Stimulated activated naive B cell treated with anti-CD40 and anti-IgM and Interleukin-4, amounts not matched to agents 10 μg/mL and 1 μg/mL and 100 μg/mL, for 72 hours (primary cell): ENCODE measurements at places on chromosomes 2 and 18.

DNA sequence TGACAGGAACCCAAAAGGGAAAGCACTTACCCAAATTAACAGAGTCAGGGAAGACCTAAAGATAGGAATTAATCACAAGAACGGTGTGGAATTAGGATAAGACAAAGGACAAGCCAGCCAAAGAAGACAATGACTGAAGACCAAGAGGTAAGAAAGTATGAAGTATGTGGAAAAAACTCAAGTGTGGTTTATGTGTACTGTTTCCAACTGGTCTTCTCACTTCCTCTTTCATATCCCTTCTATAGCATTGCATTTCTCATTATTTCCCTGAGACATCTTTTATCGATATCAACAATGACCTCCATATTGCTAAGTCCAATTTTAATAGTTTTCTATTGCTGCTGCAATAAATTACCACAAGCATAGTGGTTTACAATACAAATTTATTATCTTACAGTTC, 313.5 kb upstream of the SLC39A10 start:
- no peak for DNase-seq

DNA sequence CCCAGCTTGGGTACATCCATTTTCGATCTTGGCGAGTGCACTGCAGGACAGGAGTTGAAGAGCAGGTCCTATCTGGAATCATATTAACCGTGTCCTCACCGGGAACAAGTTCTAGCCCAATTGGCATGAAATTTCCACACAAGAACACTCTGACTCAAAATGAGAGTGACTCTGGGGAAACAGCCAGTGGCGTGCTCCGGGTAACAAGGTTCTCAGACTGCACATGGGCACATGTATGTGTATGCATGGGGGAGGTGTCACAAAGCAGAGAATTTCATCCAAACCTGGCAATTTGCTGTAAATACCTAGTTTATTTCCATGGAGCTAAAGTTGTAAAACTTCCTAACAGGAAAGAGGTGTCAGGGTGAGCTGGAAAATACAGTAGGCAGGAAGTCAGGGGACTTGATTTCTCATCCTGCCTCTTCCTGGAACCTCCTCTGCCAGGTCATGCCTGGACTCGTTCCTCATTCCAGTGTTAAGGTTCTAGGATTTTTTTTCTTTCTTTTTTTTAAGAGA, 1.7 kb downstream of the TUBB6 start:
- DNase-seq, result no peak

GRCh38 chr2:144631636-144632035, 111.7 kb upstream of the ZEB2 start:
- DNase-seq, result no peak

- DNase-seq, result no peak
Measured at GRCh38 chr2:16587601-16588000, 78.0 kb downstream of the CYRIA start.

DNA sequence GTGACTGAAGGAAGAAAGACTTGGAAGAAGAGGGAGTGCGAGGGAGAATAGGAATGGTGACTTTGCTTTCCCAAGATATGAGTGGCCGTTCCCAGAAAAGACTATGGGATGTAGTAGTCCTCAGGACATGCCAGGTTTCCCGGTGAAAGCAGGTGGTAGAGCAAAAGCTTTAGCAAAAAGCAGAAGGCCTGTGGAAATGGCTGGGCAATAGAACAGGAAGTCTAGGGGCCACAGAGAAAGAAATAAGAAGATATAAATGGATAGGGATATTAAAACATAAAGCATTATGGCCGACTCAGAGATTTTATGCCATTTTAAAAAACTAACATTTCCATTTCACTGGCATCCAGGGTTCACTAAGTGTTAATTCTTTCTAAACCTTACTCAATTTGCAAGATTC, 1.2 kb upstream of the SERPINB13 start:
- DNase-seq, result no peak

GRCh38 chr2:236120141-236120601, 48.0 kb downstream of the GBX2 start:
- no peak for DNase-seq

DNA sequence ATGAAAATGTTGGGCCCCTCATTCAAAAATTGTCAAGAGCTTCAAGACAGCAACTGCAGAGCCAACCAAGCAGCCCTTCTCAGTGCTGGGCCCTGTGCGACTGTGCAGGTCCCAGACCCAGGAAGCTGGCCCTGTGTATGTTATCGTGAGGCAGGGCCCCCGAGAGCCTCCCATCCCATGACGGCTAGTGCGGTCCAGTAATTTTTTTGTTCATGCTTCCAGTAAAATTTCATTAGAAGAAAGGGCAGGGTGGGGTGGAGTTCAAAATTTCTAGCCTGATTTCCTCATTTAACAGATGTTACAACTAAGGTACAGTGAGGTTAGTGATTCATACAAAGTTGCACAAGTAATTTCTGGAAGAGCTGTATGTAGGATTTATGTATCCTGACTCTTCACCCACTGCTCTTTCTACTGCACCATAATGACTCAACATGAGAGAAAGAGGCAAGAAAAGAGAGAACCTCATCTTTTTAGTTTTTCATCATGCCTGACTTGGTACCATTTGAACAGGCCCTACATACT, 105.5 kb downstream of the ZEB2 start:
- no peak for DNase-seq

DNA sequence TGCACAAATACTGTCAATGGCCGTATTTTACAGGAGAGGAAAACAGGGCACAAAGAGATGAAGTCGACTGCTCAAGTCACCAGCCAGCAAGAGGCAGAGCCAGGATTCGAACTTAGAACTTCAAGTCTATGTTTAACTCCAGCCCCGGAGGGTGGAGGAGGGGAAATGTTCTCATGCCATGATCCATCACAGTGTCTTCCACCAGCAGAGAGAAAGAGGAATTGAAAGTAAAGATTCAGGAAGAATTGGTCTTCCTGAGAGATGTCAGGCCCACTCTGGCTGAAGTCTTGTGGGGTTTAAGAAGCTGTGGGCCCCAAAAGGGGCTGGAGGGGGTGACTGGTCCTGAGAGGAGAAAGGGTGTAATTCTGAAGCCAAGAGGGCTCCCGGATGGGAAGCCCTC, 260.0 kb downstream of the TNS1 start:
- DNase-seq, result no peak

DNA sequence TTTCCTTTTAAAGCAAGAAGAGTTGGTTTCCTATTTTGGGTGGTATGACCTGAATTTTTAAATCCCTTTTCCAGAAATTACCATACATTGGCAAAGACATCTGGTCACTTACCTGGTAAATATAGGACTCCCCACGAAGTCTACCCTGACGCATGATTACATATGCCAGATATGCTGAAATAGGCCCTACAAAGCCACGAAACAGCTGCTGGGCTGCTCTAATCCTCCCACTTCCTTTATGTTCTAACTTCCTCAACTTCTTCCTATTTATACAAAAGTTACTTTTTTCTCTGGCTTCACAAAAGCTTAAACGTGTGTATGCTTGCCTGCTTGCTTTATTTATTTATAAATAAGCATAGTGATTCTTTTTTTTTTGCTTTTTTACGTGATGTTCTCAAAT, 186.0 kb upstream of the EPHA4 start:
- no peak for DNase-seq

DNA sequence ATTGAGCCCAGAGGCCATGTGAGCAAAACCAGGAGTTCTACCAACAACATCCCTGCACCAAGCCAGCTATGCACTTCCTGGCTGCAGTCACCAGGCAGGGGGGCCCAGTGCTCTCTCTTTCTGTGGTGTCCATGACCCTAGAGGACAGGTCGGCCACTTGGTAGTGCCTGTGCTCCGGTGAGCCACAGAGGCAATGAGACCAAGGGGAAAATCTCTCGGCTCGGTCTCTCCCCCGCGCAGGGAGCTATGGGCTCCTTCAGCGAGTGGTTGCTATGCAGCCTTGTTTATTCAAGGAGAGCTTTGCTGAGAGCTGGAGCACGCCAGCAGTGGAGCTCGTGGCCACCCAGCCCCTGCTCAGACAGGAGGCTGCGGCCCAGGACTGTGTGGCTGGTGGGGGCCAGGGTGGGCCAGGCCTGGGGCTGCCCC, at the start of gene TOGARAM2:
Gene TOGARAM2, plus strand, starts transcription at position 283 of the 426 bp plus-strand sequence. CDS start 13,537 bp downstream, outside the sequence.
- DNase-seq, result no peak

GRCh38 chr18:10002280-10002679, 88.5 kb downstream of the VAPA start:
- no peak for DNase-seq

DNA sequence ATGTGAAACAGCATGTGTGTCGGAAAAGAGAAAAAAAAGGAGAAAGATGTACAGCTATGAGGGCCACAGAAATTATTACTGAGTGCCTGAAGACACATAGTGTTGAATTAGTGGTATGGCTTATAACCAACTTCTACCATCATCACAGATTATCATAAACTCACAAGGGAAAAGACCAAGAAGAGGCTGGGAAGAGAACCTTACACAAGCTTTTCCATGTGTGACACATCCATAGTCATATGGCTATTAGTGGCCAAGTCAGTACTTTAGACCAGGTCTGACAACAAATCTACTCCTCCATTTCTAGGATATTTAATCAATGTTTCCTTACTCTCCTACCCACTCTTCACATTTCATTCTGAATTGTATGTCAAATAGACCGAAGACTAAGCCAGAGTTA, 3.5 kb upstream of the GALNT5 start:
- no peak for DNase-seq

DNA sequence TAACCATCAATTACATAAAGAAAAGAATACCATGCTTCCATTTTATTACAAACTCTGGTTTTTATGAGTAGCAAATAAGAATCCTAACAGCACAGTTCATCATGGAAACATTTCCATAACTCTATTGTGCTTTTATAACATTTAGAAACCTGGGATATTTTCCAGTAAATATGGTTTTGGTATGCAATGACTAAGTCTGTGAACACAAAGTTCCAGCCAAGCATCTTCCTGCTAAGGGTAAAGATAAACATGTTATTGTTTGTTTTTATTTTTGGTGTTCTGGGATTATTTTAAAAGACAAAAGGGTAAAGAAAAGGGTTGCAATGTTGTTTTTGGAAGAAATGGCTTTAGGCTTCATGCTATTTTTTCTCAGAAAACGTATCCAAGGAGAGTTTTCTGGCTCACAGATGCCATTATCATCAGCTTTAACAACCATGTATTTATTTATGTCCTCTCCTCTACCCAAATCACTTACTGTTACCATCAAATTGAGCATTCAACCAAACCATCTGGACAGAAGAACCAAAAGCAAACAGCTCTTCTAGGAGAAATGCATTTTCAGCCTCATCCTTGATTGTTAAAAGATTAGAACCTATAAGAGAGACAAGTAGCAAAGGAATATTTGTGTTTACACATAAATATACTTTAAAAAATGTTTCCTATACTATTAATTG, 116.0 kb downstream of the PLA2R1 start:
- no peak for DNase-seq

GRCh38 chr18:54946149-54946581, 13.1 kb downstream of the CCDC68 start:
- DNase-seq, result no peak

- no peak for DNase-seq
Measured at GRCh38 chr2:130371723-130372054, 15.8 kb downstream of the PTPN18 start.

GRCh38 chr2:234426616-234427015, 70.3 kb downstream of the ARL4C start:
- no peak for DNase-seq

GRCh38 chr2:24566630-24567029, 75.6 kb downstream of the NCOA1 start:
- no peak for DNase-seq

DNA sequence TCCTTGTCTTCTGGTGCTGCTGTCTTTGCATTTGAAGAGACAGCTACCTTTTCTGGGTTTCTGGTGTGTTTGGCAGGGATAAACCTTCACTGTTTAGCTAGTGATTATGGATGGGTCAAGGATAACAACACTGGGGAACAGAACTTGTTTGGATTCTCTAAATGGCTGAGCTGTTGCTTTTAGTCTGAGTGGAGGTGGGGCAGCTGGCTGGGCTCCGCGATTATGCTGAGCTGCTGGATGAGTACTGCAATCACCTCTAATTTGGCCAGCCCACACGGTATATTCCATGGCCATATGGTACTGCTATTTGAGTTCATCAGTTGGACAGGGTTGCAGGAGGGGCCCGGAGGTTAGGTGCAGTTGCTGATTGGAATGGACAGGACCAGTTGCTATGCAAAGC, 361.6 kb upstream of the TFPI start:
- DNase-seq, result no peak

GRCh38 chr2:145800151-145801091, 1280.5 kb upstream of the ZEB2 start:
- no peak for DNase-seq

DNA sequence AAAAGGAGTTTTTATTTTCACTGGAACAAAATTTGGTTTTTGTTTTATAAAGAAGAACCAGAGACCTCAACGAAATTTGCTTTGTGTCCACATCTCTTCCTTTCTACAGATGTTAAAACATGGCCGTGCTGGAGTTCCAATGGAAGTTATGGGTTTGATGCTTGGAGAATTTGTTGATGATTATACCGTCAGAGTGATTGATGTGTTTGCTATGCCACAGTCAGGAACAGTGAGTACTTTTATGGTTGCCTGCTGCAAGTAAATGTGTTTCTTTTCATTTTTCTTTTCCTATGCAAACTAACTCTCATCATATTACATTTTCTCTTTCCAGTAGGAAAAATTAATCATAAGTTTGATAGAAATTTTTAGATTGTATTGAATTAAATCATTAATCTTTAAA, 48.4 kb upstream of the TBR1 start:
- DNase-seq, result no peak

GRCh38 chr2:240256704-240257637, 116.5 kb upstream of the OTOS start:
- no peak for DNase-seq

GRCh38 chr2:188600536-188601210, 309.0 kb downstream of the GULP1 start:
- DNase-seq, result no peak

DNA sequence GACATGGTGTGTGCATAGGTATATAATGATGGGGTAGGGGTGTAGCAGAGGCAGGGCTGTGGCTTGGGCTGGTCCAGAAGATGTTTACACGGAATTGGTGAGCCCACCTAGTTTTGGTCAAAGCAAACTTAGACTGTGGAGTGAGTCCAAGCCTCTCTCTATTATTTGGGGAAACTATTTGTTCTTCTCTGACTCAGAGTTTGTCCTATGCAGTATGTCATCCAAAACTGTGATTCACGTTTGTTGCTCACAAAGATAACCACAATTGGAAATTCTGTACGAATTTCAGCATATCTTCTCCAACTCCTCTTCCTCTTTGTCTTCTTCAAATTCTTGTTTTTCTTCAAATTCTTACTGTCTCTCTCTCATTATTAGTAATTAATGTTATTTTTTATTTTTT, 292.9 kb downstream of the XIRP2 start:
- no peak for DNase-seq

- DNase-seq, result no peak
Measured at GRCh38 chr2:118670838-118671237, 176.6 kb downstream of the EN1 start.

- no peak for DNase-seq
Measured at GRCh38 chr18:21342372-21342771, 100.3 kb downstream of the GREB1L start.
